NCI-H748 treated with DMSO at 0.1 percent for 48 hours (cell line): ENCODE measurements at places on chromosomes 3 and 15.

DNA sequence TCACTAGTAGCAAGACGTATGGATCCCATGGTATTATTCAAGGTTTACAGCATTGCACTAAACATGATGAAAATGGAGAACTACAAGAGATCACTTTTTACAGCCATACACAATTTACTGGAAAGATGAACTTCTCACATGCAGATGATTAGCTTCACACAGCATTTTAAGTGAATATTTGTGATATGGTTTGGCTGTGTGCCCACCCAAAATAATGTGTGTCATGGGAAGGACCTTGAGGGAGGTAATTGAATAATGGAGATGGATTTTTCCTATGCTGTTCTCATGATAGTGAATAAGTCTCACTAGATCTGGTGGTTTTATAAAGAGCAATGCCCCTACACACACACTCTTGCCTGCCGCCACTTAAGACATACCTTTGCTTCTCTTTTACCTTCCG lies 662.0 kb upstream of the CCDC54 start:
- no peak for DNase-seq

GRCh38 chr3:72657666-72658065 lies 190.6 kb downstream of the SHQ1 start:
- DNase-seq: no peak

DNA sequence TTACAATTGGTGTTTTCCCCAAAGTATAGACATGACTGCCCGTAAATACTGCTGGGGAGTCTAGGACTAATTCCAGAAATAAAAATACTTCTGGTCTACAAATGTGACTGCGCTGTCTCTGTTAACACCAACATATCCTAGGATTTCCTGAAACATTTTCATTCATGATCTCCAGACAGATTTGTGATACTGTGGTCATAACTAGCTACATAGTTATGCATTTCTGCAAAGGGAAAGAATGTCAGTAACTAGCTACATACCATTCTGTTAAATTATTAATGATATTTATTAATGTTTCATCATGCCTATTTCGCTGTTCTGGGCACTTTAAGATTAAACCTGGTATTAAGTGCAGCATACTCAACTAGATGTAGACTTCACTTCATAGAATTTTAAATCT lies 33.3 kb downstream of the SETD5 start:
- no peak for DNase-seq

DNA sequence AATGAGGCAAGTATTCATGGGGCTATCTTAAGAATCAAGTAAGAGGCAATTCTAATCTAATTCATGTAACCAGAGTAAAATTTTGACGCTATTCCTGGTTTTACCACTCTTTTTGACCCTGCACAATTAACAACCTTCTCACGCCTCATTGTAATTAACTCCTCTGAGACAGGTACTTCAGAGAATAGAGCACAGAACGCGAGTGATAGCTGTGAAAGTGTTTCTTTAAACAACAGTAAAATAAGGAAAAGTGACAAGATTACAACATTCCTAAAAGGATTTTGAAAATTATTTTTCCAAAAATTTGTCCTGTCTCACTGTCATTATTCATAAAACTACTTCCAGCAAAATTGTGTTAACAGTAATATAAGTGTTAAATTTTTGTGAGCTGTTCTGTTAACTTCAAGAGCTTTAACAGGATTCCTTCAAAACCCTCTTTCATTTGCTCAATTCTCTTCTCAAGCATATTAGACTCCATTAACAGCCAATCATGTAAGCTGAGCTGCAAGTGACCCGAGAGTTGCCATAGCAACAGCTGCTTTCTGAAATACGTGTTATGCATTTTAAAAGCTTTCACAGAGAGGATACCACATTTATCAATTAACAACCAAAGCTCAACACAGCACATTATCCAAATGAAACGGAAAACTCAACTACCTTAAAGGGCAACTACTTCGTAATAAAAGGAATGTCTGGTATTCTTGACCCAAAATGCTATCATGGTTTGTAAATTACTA lies 93.1 kb downstream of the STAG1 start:
- peak; percentile 40 for DNase-seq

DNA sequence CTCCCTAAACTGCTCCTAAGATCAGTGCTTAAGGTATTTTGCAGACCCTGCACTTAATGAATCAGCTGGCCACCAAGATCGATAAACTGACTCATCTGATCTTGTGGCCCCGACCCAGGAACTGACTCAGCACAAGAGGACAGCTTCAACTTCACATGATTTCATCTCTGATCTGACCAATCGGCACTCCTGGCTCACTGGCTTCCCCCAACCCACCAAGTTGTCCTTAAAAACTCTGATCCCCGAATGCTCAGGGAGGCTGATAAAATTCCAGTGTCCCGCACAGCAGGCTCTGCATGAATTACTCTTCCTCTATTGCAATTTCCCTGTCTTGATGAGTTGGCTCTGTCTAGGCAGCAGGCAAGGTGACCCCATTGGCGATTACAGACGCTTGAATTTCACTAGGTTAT lies 13.5 kb downstream of the HTR3E start:
- no peak for DNase-seq

DNA sequence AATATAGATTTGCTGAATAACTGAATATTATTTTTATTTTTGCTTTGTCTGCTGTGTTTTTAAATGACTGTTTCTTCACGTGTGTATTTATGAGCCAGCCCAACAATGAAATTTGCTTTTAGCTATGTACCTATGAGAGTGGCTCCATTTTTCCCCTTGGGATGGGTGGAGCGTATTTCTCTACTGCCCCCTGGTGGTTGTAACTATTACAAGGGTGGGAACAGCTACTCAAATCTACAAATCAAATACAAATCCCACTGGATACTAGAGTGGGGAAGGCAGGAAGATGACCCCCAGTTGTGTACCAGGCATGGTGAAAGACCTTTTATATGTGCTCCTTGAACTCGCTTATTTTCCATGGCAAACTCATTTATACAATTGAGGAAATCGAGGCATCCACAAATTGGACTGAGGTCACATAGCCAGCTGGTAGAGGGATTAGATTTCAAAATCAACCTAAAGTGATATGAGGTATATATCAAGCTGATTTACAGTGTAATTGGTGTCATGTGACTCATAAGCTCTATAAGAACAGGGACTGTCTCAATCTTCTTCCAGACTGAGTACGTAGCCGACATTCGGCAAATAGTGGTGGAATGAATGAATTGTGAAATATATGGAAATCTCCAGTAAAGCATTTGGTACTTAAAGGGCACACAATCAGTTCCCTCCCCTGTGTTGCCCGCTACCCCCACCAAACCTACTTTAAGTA lies 69.5 kb upstream of the VEPH1 start:
- DNase-seq: no peak

GRCh38 chr3:70400194-70400593 lies 87.8 kb upstream of the MDFIC2 start:
- DNase-seq: no peak

DNA sequence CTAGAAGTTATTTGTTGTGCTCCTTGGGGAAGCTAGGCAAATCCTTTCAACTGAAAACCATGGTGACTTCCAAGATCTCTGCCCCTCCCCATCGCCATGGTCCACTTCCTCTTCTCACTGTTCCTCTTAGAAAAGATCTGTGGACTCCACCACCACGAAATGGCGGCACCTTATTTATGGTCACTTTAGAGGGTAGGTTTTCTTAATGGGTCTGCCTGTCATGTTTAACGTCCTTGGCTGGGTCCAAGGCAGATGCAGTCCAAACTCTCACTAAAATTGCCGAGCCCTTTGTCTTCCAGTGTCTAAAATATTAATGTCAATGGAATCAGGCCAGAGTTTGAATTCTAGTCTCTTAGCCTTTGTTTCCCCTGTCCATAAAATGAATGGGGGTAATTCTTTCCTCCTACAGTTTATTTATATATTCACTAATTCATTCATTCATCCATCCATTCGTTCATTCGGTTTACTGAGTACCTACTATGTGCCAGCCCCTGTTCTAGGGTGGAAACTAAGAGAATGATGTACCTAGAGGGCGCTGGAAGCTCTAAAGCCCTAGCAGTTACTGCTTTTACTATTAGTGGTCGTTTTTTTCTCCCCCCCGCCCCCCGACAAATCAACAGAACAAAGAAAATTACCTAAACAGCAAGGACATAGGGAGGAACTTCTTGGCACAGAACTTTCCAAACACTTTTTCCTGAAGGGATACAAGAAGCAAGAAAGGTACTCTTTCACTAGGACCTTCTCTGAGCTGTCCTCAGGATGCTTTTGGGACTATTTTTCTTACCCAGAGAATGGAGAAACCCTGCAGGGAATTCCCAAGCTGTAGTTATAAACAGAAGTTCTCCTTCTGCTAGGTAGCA lies 657 bp downstream of the PATL2 start:
- peak; percentile 25 for DNase-seq

- no peak for DNase-seq
Observed at GRCh38 chr15:52292780-52293392, 2.7 kb downstream of the MYO5C start.

DNA sequence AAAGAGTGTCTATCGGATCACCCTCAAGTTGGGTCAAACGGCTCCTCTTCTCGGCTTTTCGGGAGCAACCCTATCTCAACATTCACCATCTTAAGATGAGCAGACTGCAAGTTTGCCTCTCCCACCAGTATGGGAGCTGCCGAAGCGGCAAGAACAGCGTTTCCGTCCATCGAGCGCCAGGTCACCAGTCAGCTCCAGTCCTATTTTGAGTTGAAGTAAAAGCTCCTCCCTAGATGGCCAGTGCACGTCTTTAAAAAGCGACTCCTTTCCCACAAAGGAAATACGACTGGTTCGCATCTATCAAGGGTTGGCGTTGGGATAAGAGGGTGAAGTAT lies 369 bp upstream of the U2SURP start:
- peak; percentile 75 for DNase-seq

DNA sequence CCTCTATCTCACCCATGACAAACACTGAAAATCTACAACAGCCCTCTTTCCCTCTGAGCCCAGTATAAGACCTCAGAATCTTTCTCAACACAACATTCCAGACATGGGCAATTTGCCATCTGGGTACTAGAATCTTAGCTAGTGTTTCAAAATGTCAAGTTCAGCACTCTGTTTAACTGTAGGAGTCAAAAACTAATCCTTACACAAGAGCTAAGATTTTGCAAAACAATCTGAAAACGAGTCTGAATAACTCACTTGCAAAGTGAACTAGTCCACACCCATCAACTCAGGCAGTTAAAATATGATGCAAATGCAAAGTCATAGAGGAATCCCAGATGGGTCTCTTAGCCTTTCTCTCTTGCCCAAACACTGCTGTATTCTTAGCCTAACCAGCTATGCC lies 67.8 kb downstream of the GPR176 start:
- no peak for DNase-seq
